Adipocyte (in vitro differentiated cells): ENCODE measurements at places on chromosomes 16 and 17.

GRCh38 chr17:4527134-4527533 is 28.1 kb downstream of the MYBBP1A start:
- DNase-seq = no peak

- no peak for DNase-seq
Measured at GRCh38 chr17:61494325-61495160, 42.3 kb downstream of the TBX4 start.

DNA sequence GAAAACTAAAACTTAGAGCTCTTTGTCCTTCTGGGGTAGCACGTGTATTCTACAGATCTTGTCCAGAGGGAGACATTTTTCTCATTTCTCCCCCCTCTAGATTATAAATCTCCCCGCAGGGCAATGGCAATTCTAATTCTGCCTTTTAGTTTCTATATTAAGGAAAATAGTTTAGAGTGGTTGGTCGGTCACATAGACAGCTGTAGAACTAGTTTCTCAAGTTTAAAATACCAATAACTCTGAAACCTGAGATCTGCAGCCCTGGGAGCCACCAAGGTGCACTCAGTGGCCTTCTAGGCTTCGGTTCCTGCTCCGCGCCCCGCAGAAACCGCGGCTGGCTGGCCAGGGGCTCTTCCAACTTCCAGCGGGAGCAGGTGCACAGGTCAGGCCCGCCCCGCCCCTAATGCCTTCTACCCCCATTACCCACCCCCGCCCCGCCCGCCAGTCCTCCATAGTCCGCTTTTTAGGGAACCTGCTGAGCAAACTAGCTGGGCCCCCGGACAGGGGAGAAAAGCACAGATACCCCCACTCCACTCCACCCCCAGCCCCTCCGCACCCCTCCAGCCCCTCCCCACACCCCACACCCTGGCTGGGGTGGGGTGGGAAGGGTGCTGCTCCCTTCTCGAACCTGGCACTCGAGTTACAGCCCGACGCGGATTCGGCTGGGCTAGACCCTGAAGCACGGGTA is 431 bp downstream of the SLFN11 start:
- peak; percentile 30 for DNase-seq

DNA sequence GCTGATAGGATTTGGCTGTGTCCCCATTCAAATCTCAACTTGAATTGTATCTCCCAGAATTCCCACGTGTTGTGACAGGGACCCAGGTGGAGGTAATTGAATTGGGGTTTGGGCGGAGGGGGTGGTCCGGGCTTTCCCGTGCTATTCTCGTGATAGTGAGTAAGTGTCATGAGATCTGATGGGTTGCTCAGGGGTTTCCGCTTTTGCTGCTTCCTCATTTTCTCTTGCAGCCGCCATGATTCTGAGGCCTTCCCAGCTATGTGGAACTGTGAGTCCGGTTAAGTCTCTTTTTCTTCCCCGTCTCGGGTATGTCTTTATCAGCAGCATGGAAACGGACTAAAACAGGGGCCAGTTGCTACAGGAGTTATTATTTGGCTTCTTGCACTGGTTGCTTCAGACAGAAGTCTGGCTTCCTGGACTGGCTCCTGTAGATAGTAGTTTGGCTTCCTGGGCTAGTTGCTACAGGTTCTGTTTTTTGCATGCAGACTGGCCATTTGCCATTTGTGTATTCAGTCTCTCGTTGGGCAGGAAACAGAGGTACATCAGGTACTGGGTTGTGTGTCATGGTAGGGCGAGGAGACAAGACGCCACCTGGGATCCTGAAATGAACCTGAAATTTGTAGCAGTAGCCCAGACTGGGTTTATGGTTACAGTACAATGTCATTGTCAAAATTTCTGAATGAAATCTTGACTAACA is 32.6 kb downstream of the CNTNAP4 start:
- DNase-seq = no peak

GRCh38 chr16:69793526-69793925 is 31.4 kb downstream of the WWP2 start:
- DNase-seq = no peak

GRCh38 chr17:45320931-45321461 is 4.2 kb upstream of the MAP3K14 start:
- peak; percentile 96 for DNase-seq

DNA sequence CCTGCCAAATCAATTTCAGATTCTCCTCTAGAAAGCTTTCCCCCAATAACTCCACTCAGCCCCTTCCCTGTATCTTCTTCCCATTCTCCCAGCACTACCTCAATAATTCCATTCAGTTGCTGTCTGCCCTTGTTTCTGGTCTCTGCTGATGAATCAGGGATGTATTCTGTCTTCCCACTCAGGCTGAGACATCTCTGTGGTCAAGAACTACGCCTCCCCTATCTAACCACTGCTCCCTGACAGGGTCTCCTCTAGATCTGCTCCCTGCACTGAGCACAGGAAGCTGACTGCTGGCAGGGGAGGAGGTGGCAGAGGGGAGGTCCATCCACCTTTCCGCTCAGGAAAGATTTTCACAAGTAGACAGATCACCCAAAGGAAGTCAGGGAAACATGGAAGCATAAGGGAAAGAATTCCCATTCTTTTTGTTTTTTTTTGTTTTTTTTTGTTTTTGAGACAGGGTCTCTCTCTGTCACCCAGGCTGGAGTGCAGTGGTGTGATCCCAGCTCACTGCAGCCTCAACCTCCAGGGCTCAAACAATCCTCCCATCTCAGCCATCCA is 16.9 kb upstream of the SP2 start:
- DNase-seq = no peak

DNA sequence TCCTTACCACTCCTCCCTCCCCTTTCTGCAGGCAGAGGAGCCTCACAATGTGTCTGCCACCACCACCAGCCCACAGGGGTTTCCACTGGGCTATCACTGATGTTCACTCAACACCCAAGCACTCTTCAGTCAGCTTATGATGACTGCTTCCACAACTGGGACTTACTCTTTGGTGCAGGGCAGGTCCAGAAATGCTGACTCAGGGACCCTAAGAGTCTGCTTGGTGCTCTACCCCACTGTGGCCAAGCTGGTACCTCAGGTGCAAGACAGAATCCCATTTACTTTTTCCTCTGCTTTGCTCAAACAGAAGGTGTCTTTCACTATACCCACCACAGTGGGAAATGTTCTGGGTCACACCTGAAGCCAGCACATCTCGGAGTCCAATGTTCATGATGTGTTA is 40.1 kb downstream of the ZNF267 start:
- no peak for DNase-seq

DNA sequence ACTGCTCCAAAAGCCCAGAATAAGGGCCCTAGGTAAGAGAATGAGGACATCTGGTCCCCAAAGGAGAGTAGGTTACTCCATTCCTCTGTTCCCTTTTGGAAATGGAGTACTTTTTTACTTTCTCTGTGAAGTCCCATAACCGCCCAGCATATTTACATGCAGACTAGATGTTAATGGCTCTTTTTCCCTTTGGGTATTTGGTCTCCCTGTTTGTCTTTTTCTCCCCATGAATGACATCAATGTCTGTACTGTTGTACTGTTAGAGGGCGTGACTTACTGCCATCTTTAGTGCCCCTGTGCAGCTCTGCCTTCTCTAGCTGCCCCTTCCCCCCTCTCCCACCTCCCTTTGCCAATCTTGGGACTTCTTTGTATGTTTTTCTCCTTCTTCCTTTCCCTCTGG is 19.0 kb downstream of the GPR179 start:
- no peak for DNase-seq

GRCh38 chr17:73735245-73735644 is 91.0 kb upstream of the SDK2 start:
- DNase-seq = no peak

- DNase-seq = no peak
Measured at GRCh38 chr17:80936723-80937122, 54.9 kb upstream of the CHMP6 start.

DNA sequence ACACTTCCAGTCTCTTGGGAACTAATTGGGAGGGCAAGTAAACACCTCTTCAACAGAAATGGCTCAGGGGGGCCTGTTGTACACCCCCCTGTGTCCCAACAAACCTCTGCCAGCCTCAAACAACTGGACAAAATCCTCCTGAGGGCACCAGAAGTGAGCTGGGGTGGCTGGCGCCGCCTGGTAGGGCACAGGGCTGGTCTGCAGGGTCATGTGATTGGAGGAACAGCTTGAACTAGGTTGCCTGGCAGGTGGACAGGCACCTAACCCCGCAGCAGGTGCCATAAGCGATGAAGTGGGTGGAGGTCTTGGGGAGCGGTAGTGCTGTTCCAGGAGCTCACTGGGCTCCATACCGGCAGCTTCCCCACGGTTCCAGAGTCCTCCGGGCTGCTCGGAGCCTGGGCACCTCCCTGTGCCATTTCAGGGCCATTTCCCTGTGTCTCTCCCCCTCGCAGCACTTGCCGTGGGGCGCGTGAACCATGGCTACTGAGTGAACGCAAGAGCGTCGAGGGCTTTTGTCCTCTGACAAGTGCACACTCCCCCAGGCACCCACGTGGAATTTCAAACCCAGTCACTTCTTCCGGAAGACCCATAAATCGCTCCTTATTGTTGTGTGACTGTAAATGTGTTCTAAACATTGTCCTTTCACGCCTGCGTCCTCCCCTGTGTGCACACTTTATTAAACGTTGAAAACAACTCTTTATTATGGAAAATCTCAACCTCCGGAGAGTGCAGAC is 101.5 kb downstream of the SEC14L1 start:
- no peak for DNase-seq

GRCh38 chr17:20944014-20944865 is 98.6 kb downstream of the USP22 start:
- no peak for DNase-seq

DNA sequence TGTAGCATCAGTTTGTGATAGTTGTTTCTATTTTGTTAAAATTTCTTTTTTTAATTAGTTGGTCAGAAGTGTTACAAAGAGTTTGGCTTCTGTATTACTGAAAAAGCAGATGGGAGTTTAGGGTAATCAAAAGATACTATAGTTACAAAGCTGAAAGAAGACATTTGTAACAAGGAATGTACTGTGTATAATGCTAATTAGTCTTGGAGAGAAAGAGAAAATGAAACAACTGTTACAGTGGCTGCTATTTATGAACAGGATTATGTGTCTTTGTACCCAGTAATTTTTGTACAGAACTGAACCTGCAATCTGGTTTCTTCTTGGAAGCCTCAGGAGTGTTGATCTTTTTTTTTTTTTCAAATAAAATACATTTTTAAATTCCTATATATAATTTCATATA is 14.3 kb downstream of the GDPD1 start:
- no peak for DNase-seq

DNA sequence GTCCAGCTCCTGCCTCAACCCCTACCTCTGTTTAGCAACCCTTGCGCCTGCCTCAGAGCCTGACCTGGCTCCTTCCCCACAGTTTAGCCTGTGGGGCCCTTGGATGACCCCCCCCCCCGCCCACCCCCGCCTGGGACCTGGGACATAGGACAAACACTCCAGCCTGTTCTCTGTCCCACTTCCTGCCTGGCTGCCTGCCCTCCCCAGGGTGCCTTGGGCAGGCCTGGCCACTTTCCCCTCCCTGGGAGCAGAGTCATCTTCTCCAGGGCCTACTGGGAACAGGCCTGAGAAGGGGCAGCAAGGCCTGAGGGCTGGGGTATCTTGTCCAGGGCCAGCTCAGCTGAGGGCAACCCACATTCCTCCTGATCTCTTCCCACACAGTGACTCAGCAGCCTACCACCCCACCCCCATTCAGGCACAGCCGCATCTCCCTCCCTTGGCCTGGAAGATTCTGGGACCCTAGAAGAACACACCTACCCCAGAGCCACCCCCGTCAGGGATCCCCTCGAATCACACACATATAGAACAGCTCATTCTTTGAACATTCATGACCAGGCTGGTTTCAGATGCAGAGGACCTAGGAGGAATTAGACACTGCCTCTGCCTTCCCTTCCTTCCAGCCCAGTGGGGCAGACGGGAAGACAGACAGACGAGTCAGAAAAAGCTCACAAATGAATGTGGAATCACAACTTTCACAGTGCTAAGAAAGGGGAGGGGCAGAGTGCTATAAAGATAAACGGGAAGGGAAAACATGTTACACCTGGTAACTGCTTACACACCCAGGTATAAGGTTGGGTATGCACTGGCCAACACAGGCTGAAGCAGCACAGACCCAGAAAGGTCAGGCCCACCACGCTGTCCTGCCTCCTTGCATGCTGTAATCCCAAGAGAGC is 6.0 kb downstream of the FHOD1 start:
- DNase-seq = peak; percentile 80

GRCh38 chr16:4604401-4604800 is 10.3 kb downstream of the UBALD1 start:
- DNase-seq = no peak

DNA sequence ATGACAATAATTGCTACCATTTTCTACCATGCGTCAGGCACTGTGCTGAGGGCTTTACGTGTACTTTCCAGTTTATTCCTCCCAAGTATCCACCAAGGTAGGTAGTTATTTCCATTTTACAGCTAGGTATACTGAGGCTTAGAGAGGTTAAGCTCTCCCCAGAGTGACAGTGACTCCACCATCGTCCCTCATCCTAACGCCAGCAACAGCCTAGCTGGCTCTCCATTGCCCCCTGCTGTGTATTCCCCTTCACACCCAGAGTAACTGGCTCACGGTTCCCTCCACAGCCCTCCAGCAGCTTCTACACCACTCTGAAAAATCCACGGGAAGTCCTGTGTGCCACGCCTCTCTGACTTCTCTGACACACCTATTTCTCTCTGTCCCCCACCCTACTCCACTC is 7.1 kb upstream of the ASGR1 start:
- no peak for DNase-seq

DNA sequence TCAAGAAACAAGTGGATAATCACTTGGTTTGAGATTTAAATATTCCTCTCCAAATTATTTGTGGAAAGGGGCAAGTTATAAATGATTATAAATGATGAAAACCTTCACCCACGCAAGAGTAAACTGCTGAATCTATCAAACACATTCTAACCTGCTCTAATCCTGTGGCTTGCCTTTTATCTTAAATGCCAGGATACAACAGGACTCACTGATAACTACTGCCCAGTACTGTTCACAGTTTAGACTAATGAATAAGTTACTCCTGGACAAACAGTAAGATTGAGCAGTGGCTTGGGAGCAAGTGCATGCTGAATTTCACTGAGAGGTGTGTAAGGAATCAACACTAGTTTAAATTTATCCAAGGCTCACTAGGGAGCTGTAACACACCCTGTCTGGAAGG is 31.1 kb downstream of the IGF2BP1 start:
- no peak for DNase-seq

DNA sequence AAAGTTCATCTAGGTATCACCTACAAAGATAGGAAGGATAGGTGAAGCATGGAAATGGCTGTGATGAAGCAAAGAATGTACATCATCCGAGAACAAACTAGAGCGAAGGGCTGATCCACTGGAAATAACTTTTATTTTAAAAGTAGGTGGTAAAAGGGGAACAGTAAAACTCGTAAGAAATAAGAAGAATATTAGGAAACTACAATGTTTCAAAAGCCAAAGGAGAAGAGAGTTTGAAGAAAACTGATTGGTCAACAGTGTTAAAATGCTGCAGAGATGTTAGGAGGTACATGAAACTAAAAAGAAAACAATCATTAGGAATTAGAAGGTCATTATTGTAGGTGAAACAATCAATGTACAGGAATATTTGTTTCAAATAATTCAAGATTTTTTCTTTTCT is 108.1 kb downstream of the USP32 start:
- no peak for DNase-seq
